ENCODE measurements at places on chromosomes 7 and 10.
A peak's percentile ranks its signal among the peaks of the same experiment; 100 is the strongest.

GRCh38 chr10:22133749-22134624 is 83.8 kb downstream of the EBLN1 start:
- no peak for DNase-seq

DNA sequence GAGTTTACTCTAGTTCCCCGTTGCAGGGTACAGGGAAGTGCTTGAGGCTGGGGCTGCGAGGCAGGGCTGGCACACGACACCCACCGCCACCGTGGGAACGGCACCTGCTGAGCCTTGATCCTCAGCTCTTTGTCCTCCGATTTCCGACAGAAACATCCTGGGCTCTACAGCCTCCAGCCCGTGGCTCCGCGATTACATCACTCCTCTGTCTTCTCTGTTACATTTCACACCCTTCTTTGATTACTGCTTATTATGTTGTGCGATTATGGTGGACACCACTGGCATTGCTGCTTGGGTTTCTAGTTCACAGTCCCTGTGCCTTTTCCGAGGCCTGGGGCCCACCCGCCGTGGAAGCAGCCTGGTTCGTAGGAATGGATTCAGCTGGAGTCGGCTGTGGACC is 26.9 kb downstream of the FKBP6 start:
- DNase-seq, result no peak

DNA sequence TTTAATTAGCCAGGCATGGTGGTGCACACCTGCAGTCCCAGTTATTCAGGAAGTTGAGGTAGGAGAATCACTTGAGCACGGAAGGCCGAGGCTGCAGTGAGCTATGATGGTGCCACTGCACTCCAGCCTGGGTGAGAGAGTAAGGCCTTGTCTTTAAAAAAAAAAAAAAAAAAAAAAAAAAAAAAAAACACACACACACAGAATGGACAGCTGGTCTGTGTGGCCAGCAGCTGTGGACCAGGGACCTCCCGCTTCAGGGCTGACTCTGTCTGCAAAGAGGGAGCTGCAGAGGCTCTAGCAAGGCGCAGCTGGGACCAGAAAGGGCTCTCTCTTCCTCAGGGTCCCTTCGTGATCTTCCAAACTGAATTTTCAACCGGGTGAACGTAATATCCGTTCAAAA is 53.6 kb upstream of the DNAAF5 start:
- no peak for DNase-seq

DNA sequence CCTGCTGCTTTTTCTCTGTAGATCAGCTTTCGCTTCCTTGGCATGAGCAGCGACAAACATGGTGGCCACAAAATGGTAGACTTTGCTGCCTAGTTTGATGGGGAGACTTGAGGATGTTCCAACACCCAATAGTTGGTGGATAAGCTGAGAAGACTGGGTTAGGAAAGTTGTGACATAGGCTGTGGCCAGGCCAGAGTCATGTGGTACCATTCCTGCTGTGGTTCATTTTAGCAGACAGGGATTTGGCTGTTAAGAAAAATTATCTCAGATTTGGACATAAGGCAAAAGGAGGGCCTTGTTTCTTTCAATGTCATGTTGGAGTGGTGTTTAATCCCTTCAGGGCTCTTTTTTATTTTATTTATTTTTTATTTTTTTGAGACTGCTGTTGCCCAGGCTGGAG is 26.6 kb upstream of the FAM180A start:
- DNase-seq, result no peak

GRCh38 chr10:110388687-110389052 is 84.0 kb upstream of the SMNDC1 start:
- no peak for DNase-seq

DNA sequence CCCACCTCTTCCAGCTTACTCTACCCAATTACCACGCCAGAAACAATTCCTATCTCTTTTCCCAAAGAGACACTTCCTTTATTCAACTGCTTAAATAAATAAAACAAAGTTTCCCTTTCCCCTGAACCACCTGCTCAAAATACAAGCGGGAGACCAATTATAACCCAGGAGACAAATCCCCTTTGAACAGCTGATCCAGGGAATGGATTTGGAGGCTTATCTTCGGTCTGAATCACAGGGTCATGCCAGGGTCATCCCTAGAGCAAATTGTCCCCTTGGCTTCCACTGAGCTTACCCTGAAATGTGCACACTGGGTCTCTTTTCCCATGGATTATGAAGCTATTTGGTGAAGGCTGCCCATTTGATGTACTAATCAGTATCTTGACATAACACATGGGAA is 99.9 kb upstream of the JAZF1 start:
- no peak for DNase-seq

GRCh38 chr10:128084364-128084763 is 41.9 kb downstream of the MKI67 start:
- no peak for DNase-seq

- DNase-seq, result peak; percentile 86
Measured at GRCh38 chr7:6577369-6578113, at the start of gene ZDHHC4. TSS of gene ZDHHC4 (plus strand) at chr7:6577454. CDS start at chr7:6580562, 3,108 bp downstream.

DNA sequence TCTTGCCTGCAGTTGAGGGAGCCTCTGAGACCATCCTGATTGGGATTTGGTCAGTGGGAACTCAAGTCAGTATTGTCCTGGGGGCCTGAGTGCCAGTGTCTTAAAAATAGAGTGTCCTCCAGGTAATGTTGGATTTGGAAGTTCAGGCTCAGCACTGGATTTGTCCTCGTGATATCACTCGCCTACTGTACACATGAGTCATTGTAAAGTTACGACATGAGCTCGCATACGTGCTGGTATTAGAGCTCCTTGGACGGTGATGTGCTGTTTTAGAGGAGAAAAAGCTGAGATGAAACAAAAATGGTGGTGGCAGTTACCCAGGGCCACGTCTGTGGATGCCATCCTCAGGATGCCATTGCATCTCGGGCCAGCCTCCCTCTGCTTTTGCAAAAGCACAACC is 78.2 kb downstream of the MGMT start:
- no peak for DNase-seq

DNA sequence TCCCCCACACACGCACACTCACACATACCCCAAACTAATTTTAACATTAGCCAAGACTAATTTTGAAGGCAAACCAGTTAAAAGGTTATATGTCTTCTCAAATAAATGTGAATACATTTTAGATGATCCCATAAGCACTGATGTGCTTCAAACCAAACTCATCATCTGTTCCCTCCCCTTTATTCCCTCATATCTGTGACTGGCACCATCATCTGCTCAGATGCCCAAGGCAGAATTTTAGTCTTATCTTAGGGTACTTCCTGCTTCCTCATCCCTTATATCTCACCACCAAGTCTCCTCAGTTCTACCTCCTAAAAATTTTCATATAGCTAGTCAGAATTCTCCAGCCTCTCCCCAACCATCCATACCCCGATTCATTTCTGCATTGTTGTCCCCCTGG is 80.4 kb downstream of the UPF2 start:
- no peak for DNase-seq

- DNase-seq, result no peak
Measured at GRCh38 chr7:44491229-44491628, 771 bp upstream of the NUDCD3 start.

DNA sequence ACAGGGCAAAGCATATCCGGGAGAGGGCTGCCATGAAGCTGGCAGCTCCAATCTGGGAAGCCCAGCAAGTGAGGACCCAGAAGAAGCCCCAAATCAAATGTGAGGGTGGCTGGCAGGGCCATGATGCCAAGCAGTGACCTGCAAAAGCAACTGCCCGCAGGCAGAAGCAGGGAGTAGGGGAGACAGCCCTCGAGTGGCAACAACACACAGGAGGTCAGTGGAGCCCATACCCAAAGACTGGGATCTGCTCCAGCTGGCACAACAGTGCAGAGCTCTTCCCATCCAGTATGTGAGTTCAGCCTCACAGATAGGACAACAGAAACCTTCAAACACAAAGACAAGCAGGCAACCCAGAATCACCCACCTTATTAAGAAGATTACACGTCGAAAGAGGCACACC is 45.0 kb downstream of the GRID1 start:
- peak; percentile 60 for DNase-seq

DNA sequence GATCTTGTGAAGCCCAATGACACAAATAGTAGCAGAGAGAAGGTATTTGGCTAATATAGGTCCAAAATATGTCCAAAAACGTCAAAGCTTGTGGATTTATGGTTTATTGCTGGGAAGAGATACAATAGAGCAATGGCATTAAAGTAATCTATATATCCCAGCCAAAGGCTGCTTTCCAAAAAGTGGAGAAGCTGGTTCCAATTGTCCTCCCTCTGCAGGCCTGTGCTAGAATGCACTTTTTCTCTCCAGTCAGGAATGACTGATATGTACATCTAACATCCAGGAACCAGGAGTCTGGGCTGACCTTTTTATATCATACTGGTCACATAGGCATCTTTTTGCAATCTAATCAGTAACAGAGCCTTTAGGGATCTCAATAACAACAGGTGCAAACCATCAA is 167.1 kb upstream of the FAM3C start:
- no peak for DNase-seq

GRCh38 chr7:78578686-78579085 is 780.1 kb downstream of the PHTF2 start:
- DNase-seq, result no peak

GRCh38 chr7:47515305-47515834 is 66.5 kb downstream of the TNS3 start:
- no peak for DNase-seq
